Stomach (tissue), 19 donors: ENCODE measurements at places on chromosomes 3 and 15. TPM values are rescaled to one million over a fixed set of nuclear protein-coding genes. Genes with fewer than 3 reads are reported as not detected.

Gene GNAT1
- polyA plus RNA-seq = not detected

Gene DISP2
- 0.93 TPM for polyA plus RNA-seq

Gene BCHE
- 2.9 TPM for polyA plus RNA-seq

Gene KLF13
- polyA plus RNA-seq = 23.0 TPM

Gene OR5K2
- polyA plus RNA-seq = not detected

Gene ZNF774
- 0.93 TPM for polyA plus RNA-seq

Gene COL6A5
- polyA plus RNA-seq = 1.7 TPM

Gene KIF7
- 2.3 TPM for polyA plus RNA-seq

Gene CHST2
- polyA plus RNA-seq = 5.9 TPM

Gene TRPC1
- polyA plus RNA-seq = 2.7 TPM

Gene EPHB3
- 25.1 TPM for polyA plus RNA-seq

Gene TMC3
- polyA plus RNA-seq = not detected

Gene CPN2
- polyA plus RNA-seq = not detected

Gene CNTN6
- not detected for polyA plus RNA-seq

Gene CPNE9
- 0.19 TPM for polyA plus RNA-seq

Gene ACAP2
- 4.6 TPM for polyA plus RNA-seq

Gene BNC1
- polyA plus RNA-seq = not detected

Gene CACNA1D
- polyA plus RNA-seq = 0.61 TPM

Gene SLC27A2
- 1.6 TPM for polyA plus RNA-seq

Gene SEMA3F
- 14.6 TPM for polyA plus RNA-seq

Gene ZKSCAN7
- polyA plus RNA-seq = 0.81 TPM

Gene RASGRP1
- polyA plus RNA-seq = 1.7 TPM

Gene RETNLB
- polyA plus RNA-seq = not detected

Gene CELSR3
- 0.15 TPM for polyA plus RNA-seq

Gene GRIP2
- 2.7 TPM for polyA plus RNA-seq

Gene CD96
- polyA plus RNA-seq = 3.2 TPM

Gene GHSR
- not detected for polyA plus RNA-seq

Gene ADAMTS9
- polyA plus RNA-seq = 6.7 TPM

Gene SLC9A9
- polyA plus RNA-seq = 3.1 TPM

Gene HRH1
- polyA plus RNA-seq = 0.80 TPM

Gene GPR15
- not detected for polyA plus RNA-seq

Gene TTC23
- polyA plus RNA-seq = 6.9 TPM

Gene SLC41A3
- polyA plus RNA-seq = 23.5 TPM

Gene HDAC11
- 16.3 TPM for polyA plus RNA-seq

Gene BTLA
- 1.1 TPM for polyA plus RNA-seq
